ENCODE measurements at places on chromosomes 12 and 14. TPM values are rescaled to one million over a fixed set of nuclear protein-coding genes. Genes with fewer than 3 reads are reported as not detected.

GRCh38 chr14:100341301-100342031 is 18.3 kb downstream of the SLC25A47 start:
- peaks cover 19% of the 10 kb centered on the region for H3K4me1 ChIP-seq
- H3K36me3 ChIP-seq = no peaks in the 10 kb centered on the region
- H3K27me3 ChIP-seq = no peaks in the 10 kb centered on the region
- no peak for DNase-seq
- H3K27ac ChIP-seq = peak overlapping the region; percentile 72

GRCh38 chr12:12784911-12785814 is at the start of gene APOLD1:
APOLD1 (plus strand) TSS chr12:12785659; CDS start chr12:12785692, 33 bp downstream.
- H3K27me3 ChIP-seq = no peaks in the 10 kb centered on the region
- H3K4me3 ChIP-seq = peak within 1 kb of the TSS; percentile 60
- no peaks in the 10 kb centered on the region for H3K36me3 ChIP-seq

GRCh38 chr12:110680032-110680431 is 8.9 kb downstream of the HVCN1 start:
- H3K4me3 ChIP-seq = no peak overlapping the region

GRCh38 chr14:98591161-98591560 is 680.8 kb downstream of the BCL11B start:
- no peaks in the 10 kb centered on the region for H3K4me1 ChIP-seq
- H3K27me3 ChIP-seq = no peaks in the 10 kb centered on the region
- no peaks in the 10 kb centered on the region for H3K36me3 ChIP-seq
- no peak for DNase-seq

GRCh38 chr12:59446116-59446515 is 149.7 kb upstream of the SLC16A7 start:
- H3K27me3 ChIP-seq = no peaks in the 10 kb centered on the region
- H3K4me3 ChIP-seq = no peak overlapping the region
- no peaks in the 10 kb centered on the region for H3K4me1 ChIP-seq

DNA sequence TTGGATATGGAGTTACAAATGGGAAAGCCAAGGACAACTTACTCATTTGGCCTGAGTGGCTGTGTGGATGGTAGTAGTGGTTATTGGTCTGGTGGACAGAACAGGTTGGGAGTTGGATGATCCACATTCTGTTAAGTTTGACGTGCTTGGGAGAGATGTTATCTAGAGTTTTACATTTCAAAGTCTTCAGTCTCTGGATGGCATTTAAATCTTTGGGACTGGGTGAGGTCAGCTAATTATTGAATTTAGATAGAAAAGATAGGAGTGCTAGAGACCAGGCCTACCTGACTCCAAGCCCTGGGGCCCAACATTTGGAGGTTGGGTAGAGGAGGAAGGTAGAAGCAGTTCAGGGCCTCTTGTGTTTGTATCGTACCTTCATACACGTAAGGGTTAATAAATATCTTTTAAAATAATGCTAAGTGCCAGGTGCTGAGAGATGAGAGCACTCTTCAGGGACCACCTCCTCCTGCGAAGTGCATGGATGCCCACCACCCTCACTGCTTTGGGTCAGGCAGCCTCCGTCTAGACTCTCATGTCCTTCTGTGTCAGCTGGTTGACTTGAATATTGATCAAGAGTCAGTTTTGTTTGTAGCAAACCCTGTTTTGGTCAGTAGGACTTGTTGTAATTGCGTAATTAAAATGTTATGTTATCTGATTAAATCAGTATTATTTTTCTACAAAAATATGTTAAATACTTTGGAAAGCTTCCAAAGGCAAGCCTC is 460.4 kb upstream of the RGS6 start:
- no peaks in the 10 kb centered on the region for H3K4me1 ChIP-seq
- DNase-seq = no peak
- H3K36me3 ChIP-seq = no peaks in the 10 kb centered on the region
- no peak overlapping the region for H3K27ac ChIP-seq
- H3K27me3 ChIP-seq = no peaks in the 10 kb centered on the region

GRCh38 chr12:118500299-118500698 is 123.9 kb downstream of the SUDS3 start:
- H3K27me3 ChIP-seq = no peaks in the 10 kb centered on the region
- H3K36me3 ChIP-seq = no peaks in the 10 kb centered on the region
- no peak for DNase-seq
- H3K4me1 ChIP-seq = no peaks in the 10 kb centered on the region
- H3K4me3 ChIP-seq = no peak overlapping the region

DNA sequence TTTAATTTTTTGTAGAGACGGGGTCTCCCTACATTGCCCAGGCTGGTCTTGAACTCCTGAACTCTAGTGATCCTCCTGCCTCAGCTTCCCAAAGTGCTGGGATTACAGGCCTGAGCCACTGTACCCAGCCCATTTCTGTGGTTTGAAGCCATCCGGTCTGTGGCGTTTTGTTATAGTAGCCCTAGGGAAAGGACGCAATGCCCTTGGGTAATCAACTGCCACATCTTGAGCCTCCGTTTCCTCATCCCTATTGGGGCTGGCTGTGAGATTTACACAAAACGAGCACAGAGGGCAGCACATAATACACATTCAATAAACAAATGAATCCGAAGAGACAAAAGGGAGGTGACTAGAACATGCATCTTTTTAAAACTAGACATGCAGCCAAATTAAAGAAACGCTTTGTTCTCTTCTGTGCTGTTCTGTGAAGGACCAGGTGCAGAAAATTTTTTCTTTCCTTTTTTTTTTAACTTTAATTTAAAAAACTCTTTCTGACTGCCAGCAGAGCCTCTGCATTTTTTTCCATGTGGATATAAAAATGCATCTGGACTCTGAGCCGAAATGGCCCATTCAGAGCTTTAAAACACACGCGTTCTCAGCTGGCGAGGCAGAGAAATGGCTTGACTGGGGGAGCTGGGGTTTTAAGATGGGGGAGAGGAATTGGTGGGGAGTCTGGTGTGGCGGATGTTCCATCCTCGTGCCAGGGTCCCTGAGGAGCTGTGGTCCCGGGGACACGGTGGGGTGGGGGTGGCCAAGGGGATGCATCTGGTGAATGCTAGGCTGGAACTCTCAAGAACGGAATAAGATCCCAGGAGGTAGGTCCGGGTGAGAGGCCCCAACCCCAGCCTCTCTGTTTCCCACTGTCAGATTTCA is 119.0 kb downstream of the RBM19 start:
- H3K4me1 ChIP-seq = no peaks in the 10 kb centered on the region
- no peak overlapping the region for H3K4me3 ChIP-seq
- DNase-seq = no peak
- H3K36me3 ChIP-seq = peaks cover 3% of the 10 kb centered on the region
- H3K27ac ChIP-seq = no peak overlapping the region
- H3K27me3 ChIP-seq = no peaks in the 10 kb centered on the region

DNA sequence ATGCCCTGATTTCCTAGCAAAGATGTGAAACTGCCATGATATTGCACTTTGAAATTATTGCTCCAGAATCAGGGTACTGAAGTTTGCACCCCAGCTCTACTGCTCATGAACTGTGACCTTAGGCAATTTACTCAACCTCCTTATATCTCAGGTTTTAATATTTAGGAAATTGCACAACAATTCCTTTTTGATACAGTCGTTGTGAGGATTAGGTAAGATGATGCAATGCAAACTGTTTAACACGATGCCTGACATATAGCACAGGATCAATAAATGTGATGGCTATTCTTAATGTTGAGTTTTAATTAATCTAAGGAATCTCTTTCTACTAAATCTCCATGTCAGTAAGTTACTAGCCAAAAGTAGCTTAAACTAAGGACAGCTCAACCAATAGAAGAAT is 555.8 kb downstream of the GALC start:
- H3K4me3 ChIP-seq = no peak overlapping the region
- no peaks in the 10 kb centered on the region for H3K27me3 ChIP-seq
- no peak overlapping the region for H3K27ac ChIP-seq
- H3K4me1 ChIP-seq = no peaks in the 10 kb centered on the region
- DNase-seq = no peak

- H3K27ac ChIP-seq = no peak overlapping the region
- no peaks in the 10 kb centered on the region for H3K4me1 ChIP-seq
- no peaks in the 10 kb centered on the region for H3K36me3 ChIP-seq
Measured at GRCh38 chr14:44211718-44212117, 295.4 kb downstream of the FSCB start.

Gene TUNAR
- not detected for total RNA-seq

Gene POTEM
- total RNA-seq = not detected

Gene CCDC60
- total RNA-seq = not detected
